Ovary (tissue), 10 donors: ENCODE measurements at places on chromosomes 4 and X. TPM values are rescaled to one million over a fixed set of nuclear protein-coding genes. Genes with fewer than 3 reads are reported as not detected.

DNA sequence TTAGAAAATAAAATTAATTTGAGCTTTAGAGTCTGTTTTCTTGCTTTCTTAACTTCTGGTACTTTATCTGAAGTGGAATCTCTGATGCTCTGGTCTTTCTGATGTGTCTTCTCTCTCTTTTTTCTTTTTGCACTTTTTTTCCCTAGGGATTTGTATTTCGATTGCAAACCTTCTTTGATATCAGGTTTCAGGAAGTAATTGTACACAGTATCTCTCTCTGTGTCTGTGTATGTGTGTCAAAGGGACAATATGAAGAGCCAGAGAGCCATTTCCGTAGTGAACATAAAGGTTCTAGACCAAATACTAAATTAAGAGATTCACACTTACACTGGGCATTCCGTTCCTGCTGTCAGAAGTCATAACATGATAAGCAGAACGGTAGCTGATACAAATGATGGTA is 325.0 kb downstream of the PCDH7 start:
- DNase-seq, result no peak

ADGRL3 gene
- total RNA-seq, result 6.8 TPM

RRH gene
- not detected for total RNA-seq

DNA sequence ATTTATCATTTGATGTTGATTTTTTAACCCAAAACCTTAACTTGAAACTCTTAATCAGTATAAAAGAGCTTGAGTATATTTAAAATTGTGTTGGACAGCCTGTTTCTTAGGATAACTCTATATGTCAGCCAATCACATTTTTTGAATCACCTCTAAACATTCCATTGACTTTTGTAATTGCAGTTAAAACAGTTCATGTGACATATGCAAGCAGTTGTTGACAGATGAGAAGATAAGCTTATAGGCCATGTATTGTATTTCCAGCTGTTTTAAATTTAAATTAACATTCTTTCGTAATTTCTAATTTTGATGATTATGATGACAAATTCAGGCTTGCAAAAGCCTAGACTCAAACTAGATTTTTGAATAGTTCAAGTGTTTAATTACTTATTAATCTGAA is 17.4 kb downstream of the VEGFC start:
- DNase-seq, result no peak

MAGIX gene
- total RNA-seq, result 1.4 TPM

DNA sequence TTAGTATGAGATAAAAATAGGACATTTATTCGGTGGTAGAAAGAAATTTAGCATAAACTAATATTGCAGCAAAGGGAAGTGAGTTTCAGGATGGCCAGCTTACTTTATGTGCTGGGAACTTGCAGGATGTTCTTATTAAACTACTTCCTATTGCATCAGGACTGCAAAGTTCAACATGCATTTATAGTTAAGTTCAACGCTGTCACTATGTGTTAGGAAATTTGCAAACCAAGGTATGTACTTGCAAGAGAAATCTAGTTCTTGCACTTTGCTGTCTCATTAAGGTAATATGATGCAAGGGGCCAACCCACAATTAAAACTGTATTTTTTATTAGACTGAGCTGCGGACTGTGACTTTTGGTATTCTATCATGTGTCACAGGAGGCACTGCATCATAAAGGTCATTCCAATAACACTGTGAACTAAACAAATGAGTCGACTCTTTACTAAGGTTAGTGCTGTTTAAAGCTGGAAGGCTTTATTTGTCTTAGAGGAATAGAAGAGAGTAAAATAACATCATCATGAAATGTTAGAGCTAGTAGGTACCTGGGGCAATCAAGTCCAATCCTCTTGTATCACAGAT is 1525.7 kb upstream of the TENM3 start:
- DNase-seq, result no peak

- no peak for DNase-seq
Observed at GRCh38 chr4:118814891-118815290, 21.0 kb downstream of the SEC24D start.
